ENCODE measurements at places on chromosomes 12 and 14.

GRCh38 chr14:78785265-78785664 is 615.1 kb downstream of the NRXN3 start:
- no peak for DNase-seq

DNA sequence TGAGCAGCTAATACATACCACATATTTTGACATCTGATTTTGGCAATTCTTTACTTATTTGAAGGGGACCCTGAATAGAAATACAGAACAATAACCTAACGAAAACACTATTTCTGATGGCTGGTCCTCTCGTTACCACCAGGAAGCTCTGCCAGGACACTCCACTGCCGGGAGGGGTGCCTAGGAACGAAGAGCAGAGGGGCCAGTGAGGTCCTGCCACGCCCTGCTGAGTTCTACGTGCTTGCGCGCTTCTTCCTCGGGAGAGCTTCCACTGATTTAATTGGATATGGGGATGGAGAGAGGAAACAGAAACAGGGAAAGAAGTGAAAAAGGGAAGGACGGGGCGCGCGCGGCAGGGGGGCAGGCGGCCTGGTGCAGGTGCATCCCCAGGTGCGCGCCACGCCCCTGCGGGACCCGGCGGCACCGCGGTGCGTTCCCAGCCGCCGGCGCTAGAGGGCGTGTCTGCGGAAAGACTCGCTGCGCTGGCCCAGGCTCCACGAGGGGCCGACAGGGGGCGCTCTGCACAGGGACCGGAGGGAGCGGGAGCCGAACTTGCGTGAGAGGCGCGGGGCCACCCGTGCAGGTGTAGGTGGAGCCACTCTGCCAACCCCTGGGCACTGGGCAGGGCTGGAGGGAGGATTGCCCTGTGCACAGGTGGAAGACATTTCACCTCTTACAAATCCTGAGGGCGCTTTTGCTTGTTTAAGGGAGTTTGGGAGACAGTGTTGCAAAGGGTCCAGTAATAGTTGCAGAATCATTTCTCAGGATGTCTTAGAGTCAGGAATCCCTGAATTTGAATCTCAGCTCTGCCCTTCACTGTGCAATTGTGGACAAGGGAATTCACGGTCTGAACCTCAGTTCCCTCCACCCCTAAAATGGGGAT is 986.3 kb upstream of the TMEM132C start:
- DNase-seq: no peak

DNA sequence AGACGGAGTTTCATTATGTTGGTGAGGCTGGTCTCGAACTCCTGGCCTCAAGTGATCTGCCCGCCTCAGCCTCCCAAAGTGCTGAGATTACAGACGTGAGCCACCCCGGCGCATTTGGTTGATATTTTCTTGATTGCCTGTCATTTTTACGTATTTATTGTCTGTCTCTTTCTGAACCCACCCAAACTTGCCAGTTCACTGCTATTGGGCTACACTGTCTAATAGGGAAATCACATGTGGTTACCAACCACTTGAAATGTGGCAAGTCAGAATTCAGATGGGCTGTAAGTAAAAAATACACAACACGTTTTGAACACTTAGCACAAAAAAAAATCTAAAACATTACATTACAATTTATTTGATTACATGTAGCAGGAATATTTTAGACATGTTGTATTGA is 2.1 kb downstream of the WSB2 start:
- no peak for DNase-seq

DNA sequence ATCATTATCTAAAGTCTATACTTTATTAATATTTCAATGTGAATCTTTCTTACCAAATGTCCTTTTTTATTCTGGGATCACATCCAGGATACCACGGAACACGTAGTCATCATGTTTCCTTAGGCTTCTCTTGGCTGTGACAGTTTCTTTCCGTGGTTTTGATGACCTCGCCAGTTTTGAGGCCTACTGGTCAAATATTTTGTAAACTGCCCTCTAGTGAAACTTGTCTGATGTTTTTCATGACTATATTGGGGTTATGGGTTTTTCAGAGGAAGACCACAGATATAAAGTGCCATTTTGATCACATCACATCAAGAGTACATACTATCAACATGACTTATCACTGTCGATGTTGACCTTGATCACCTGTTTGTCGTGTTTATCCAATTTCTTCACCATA is 14.1 kb upstream of the SERPINA6 start:
- DNase-seq: no peak

- no peak for DNase-seq
Measured at GRCh38 chr14:21723431-21724045, 49.9 kb upstream of the OR4E1 start.

- DNase-seq: no peak
Measured at GRCh38 chr12:49920241-49920914, 16.7 kb upstream of the FAIM2 start.

- DNase-seq: no peak
Measured at GRCh38 chr12:9706086-9706685, 26.7 kb downstream of the CLECL1 start.

DNA sequence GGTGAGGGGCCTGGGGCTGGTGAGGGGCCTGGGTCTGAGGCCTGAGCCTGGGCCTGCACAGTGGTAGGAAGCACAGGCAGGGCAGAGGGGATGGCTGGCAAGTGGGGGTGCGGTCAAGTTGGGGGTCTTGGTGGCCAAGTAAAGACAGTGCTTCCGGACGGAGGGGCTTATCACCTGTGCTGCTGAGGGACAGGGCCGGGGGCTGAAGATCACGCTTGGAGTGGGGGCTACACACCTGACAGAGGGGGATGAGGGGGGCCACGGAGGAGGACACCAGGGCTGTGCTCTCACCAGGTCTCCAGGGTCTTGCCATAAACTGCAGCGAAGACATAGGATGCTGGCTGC is 12.2 kb downstream of the TEDC1 start:
- DNase-seq: no peak

- DNase-seq: no peak
Measured at GRCh38 chr14:63275611-63276010, 43.1 kb downstream of the GPHB5 start.
